ENCODE measurements at places on chromosomes 6 and 20. TPM values are rescaled to one million over a fixed set of nuclear protein-coding genes. Genes with fewer than 3 reads are reported as not detected.
A peak's percentile ranks its signal among the peaks of the same experiment; 100 is the strongest.

Gene HMGA1
- total RNA-seq: 29.0 TPM

Gene GJA10
- not detected for total RNA-seq

Gene LEMD2
- 55.2 TPM for total RNA-seq

Gene FOXC1
- total RNA-seq: 61.8 TPM

Gene CD93
- 81.0 TPM for total RNA-seq

Gene PNPLA1
- 0.22 TPM for total RNA-seq

DNA sequence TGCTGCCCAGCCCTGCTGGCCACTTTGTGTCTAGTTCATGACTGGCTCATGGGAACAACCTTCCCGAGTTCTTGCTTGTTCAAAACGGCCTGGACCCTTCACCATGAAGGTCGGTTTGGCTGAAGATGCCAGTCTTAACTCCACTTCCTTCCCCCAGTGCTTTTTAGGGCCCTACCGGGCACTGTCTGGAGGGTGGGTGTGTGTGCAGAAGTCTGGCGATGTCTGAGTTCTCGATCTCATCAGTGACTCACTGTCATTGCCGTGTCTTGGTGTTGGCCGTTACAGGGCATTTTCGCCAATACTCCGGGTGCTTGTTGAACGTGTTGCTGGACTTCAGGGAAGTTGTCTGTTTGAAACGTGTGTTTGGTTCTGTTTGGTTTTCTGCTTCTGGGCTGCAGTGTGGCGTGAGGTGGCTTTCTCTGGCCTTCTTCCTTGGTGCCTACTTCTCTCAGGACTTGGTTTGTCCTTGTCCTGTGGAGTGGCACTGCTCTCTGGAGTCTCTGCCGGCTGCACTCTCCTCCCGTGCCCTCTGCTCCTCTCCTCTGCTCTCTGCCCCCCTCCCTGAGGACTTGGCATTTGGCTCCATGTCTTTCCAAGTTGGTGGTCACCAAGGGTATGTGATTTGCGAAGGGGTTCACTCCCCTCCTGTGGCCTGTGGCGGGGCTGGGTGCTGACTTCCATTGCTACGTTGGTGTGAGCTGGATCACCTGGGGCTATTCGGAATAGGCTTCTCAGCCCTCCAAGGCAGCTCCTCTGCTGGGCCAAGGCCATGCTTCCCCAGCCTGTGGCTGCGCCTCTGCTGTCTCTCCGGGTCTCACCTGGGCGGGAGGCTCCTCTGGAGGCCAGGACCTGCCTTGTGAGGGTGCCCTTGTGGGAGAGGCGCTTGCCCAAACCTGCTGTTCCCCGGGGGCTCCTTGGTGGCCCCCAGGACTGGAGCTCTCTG is 38.2 kb downstream of the PYGB start:
- DNase-seq: peak; percentile 50

DNA sequence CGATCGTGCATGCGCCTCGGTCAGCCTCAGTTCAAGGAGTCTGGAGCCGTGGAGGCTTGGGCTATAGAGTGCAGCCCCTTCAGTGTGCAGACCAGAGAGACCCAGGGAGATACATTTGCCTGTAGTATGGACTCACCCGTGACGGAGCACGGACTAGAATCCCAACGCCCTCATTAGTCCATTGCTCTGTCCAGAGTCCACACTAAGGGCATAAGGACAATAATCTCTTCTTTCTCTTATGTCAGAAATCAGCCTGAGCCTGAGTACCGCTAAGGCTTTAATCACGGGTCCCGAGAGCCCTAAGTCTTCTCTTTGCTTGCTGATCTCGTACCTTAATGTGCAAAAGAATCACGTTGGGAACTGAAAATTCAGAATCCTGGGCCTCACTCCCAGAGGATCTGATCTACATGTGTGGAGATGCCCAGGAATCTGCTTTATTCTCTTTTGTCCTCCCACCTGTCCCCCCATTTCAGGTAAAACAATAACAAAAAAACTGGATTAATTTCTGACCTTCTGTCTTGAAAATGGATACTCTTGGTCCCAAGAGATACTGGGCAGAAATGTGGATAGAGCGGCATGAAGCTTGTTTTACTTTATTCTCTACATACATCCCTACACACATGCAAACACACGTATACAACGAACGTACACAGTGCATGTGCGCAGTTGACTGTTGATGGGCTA is 671 bp downstream of the BPHL start:
- DNase-seq: no peak

DNA sequence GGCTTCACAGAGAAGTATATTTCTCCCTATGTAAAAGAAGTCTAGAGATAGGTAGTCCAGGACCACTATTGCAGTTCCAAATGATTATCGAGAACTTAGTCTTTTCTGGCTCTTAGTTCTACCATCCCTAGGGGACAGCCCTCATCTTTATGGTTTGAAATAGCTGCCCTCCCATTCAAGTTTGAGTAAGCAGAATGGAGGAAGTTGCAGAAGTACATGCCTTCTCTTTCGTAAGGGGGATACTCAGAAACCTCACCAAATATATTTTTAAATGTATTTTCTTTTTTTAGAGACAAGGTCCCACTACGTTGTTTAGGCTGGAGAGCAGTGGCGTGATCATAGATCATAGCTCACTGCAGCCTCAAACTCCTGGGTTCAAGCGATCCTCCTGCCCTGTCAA is 236.8 kb upstream of the RREB1 start:
- no peak for DNase-seq

DNA sequence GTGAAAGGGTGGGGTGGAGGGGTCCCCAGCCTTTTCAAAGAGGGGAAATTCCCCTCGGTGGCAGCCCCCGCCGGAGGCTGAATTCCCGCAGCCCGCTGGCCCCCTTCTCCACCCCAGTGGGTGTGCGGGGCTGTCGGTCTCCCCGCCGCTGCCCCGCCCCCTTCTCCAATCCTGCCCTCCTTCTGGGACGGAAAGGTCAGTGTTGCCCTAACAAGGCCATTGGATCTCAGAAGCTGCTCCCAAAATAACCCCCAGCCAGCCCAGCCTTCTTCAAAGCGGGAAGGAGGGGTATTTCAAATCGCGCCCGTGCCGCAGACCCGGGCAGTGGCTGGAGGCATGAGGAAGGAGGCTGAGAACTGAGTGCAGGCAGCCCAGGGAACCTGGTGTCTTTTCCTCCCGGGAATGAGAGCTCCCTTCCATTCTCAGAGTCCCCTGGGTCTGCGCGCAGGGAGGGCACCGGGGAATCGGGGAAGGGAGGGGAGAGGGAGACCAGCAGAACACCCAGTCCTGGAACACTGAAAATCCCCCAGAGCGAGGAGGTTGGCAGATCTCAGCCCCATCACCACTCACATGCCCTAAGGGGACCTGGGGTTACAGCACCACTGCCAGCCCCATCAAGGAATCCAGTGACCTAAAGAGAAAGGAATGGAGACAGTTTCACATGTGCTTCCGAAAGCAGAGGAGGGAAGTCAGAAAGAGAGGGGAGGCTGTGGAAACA is at the start of gene JPH2:
TSS of gene JPH2 (minus strand) at position 135 of the 718 bp plus-strand sequence. CDS start 483 bp downstream, outside the sequence.
- no peak for DNase-seq

GRCh38 chr20:14948416-14948815 is 611.0 kb upstream of the FLRT3 start:
- DNase-seq: no peak

DNA sequence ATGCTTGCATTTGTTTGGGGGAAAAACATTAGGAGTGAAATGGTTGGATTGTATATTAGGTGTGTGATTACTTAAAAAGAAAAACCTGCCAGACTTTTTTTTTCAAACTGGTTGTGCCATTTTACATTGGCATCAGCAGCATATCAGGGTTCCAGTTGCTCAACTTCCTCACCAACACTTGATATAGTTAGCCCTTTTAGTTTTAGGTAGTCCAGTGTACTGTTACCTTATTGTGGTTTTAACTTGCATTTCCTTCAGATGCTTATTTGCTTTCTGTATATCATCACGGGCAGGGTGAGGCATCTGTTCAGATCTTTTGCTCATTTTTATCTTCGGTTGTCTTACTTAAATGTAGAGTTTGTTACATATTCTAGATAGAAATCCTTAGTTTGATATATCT is 5.2 kb downstream of the XRN2 start:
- DNase-seq: no peak

- no peak for DNase-seq
These were observed 17.3 kb upstream of the MCUR1 start for GRCh38 chr6:13831615-13832014.

DNA sequence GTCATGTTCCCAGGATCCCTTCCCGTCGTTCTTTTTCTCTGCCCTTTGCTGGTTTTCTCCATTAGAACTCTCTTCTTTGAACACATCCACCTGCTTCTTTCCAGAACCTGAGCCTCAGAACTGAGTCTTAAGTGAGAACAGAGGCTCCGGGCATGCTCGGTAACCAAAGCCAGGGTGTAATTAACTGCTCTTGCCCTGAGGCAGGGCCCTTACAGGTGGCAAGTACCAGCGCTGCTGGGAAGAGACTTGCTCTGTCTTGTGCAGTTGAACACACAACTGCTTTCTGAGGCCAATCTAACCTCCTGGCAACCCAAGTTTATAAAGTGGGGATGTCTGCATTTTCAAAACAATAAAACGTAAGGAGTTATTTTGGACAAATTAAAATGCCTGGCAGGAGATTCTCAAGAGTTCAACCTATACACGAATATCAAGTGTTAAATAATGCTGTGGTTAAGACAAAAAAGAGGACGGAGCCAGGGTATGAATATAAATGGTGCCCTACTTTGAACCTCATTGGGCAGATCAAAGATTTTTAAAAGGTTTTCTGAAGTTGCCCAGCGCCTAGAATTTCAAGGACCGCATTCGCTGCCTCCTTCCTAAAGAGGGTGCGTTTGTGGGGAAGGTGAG is 12.4 kb upstream of the DEK start:
- no peak for DNase-seq

- DNase-seq: no peak
These were observed 25.9 kb downstream of the PPARD start for GRCh38 chr6:35368038-35368887.

DNA sequence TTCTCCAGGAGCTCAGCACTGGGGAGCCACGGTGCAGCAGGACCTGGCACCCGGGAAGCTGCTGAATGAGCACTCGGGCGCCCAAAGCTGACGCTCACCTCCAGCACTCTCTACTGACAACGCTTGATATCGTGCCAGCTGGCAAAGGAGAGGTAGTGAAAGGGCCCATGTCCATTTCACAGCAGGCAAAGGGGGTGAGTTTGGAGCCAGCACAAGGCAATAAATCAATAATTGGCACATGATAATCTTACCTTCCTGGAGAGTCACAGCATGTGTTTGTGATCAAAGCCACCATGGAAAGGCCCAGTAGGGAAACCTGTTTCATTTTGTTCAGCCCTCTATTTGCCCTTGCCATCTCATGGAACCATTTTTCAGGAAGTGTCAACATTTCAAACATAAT is 23.3 kb upstream of the SMIM26 start:
- no peak for DNase-seq

GRCh38 chr6:73285674-73286283 is 22.8 kb upstream of the KHDC1 start:
- DNase-seq: no peak

DNA sequence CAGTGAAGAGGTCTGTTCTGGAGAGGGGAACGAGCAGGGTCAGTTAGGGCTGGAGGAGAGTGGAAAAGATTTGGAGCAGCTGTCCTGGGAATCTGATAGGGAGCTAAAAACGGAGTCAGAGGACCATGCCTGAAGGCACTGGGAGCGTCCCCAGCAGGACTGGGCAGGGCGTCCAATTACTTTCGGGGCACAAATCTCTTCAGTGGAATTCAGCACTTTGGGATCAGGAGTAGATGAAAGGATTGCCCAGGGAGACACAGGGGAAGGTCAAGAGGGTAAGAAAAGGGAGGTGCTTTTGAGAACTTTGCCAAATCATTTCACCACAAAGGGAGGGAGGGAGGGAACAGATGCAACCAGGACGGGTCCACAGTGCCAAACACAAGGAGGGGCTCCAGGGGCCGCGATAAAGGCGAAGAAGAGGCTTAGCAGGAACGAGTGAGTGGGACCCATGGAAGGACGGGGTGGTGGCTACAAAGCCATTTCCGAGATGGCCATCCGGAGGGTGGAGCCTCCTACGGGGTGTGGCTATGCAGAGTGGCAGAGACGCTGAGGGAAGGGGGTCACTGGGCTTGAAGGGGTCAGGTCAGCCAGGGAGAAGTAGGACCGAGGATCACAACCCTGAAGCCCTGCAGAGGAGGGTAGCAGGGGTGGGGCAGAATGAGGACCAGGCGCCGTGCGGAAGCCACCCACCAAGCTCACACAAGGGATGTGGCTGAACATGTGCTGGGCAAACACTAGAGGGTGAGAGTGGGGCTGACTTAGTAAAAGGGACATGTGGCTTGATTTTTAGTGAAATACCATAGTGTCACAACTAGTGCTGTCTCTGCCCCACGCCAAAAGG is 180.0 kb upstream of the RREB1 start:
- no peak for DNase-seq

DNA sequence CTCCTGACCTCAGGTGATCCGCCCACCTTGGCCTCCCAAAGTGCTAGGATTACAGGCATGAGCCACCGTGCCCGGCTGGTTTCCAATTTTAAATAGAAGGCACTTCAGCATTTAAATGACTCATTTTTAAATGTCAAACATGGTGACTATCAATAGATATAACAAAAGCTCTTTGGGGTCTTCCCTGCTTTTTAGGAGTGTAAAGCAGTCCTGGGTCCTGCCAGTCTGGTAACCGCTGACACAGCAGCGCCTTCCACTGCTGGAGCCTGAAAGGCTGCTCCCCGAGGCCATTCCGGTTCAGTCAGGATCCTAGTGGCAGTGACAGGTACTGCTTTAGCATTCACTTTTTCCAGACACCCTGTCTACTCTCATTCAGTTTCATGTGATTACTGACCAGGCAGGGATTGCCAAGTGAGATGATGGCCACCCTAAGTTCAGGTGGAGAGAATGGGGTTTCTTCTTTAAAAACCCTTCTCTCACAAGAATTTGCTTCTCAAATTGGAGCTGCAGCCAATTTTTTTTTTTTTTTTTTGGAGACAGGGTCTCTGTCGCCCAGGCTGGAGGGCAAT is 5.1 kb downstream of the DIDO1 start:
- DNase-seq: no peak

GRCh38 chr6:134340179-134340975 is 22.5 kb upstream of the SGK1 start:
- no peak for DNase-seq

DNA sequence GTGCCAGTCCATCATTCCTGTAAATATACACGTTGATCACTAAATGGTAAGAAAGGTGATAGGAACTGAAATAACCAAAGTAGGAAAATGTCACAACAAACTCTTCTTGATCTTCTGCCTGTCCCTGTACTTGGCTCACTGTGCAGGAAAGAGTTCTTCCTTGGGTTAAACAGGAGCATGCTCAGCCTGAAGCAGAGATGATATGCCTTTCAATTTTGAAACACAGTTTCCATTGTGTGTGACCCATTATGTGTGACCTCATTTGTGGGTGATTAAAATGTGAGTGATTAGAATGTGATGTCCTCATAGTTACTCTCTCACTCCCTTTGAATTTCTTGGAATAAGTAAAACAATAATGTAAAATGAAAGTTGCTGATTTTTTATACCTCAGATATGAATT is 427.2 kb upstream of the AGPAT4 start:
- DNase-seq: no peak

- DNase-seq: no peak
These were observed 648 bp upstream of the BACH2 start for GRCh38 chr6:90297115-90297866.

- DNase-seq: peak; percentile 80
These were observed 108.6 kb downstream of the BANF2 start for GRCh38 chr20:17808357-17808756.

- DNase-seq: no peak
These were observed 205.4 kb downstream of the PREX1 start for GRCh38 chr20:48622421-48622820.

GRCh38 chr6:37298958-37299357 is 41.0 kb upstream of the TMEM217 start:
- DNase-seq: no peak

Measured in sciatic nerve (tissue), 2 donors.